Endothelial cell of umbilical vein (primary cell): ENCODE measurements at places on chromosomes 2 and 18. TPM values are rescaled to one million over a fixed set of nuclear protein-coding genes. Genes with fewer than 3 reads are reported as not detected.

NR4A2 gene
- 1.0 and 1.8 TPM in 2 replicates for total RNA-seq

AKAIN1 gene
- not detected in 2 replicates for total RNA-seq

FAM124B gene
- 81.4 and 82.0 TPM in 2 replicates for total RNA-seq

LANCL1 gene
- total RNA-seq = 24.2 and 29.7 TPM in 2 replicates

TUBA4B gene
- not detected in 2 replicates for total RNA-seq
